NCI-H1105 (cell line): ENCODE measurements at places on chromosomes 2 and 18.

DNA sequence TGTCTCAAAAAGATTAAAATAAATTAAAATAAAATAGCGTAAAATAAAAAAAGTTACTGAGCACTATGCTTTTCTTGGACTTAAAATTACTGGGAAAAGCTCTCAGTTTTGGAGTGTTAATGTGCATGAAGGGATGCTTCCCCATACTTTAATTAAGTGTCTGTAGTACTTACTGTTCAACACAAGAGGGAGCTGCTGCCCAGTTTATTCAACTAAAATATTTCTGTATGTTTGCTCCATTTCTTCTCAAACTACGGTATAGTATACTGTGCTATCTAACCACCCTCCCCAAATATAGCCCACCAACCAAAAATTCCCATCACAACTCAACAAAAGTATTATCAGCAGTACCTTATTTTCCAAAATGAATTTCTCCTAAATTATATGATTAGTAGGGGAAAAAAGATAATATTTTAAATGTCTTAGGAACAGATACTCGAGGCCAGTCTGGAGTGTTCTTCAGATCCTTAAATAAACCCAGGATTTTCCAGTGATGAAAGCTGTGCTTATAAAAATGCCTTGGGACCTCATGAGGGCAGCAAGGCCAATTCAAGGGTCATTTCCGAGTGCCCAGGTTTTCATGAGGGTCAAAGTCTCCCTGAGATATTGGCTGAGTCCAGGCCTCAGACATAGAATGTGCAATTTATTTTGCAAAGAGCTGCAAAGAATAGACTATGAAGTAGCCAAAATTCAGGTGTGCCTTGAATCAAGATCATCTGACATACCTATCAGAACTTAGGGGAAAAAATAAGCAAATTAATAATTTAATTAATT is 64.1 kb downstream of the CHRNA1 start:
- no peak for DNase-seq

GRCh38 chr2:191249156-191249813 is 4.1 kb downstream of the MYO1B start:
- DNase-seq: no peak

DNA sequence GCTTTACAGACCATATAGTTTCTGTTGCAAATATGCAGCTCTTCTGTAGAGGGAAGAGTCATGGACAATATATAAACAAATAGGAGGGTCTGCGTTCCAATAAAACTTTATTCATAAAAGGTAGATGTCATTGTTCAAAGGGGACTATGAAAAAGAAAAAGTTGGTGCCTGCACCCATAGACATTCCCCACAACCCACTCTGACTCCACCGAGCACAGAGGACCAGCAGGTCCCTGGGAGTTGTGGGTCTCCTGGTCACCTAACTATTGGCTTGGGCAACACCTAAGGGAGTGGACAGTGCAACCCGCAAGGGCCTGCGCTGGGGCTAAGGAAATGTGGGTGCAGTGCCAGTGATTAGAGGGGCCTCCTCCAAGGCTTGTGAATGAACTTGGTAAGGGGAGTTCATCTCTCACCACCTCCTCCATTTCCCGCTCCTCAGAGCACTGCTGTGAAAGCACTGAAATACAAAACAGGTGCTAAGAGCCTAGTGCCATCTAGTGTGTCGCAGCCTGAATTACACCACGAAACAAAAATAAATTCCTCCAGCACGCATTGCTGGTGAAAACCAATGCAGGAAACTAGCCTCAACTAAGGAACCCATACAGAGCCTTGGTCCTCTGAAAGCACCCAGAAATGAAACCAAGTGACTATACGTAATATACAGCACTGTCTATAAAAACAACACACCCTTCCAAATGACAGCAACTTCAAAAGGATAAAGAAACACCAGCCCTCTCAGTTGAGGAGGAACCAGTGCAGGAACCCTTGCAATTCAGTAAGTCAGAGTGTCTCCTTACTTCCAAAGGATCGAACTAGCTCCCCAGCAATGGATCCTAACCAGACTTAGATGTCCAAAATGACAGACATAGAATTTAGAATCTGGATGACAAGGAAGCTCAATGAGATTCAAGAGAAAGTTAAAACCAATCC is 166.6 kb downstream of the RNF144A start:
- no peak for DNase-seq

GRCh38 chr2:231360401-231360800 is 35.1 kb upstream of the B3GNT7 start:
- DNase-seq: no peak

DNA sequence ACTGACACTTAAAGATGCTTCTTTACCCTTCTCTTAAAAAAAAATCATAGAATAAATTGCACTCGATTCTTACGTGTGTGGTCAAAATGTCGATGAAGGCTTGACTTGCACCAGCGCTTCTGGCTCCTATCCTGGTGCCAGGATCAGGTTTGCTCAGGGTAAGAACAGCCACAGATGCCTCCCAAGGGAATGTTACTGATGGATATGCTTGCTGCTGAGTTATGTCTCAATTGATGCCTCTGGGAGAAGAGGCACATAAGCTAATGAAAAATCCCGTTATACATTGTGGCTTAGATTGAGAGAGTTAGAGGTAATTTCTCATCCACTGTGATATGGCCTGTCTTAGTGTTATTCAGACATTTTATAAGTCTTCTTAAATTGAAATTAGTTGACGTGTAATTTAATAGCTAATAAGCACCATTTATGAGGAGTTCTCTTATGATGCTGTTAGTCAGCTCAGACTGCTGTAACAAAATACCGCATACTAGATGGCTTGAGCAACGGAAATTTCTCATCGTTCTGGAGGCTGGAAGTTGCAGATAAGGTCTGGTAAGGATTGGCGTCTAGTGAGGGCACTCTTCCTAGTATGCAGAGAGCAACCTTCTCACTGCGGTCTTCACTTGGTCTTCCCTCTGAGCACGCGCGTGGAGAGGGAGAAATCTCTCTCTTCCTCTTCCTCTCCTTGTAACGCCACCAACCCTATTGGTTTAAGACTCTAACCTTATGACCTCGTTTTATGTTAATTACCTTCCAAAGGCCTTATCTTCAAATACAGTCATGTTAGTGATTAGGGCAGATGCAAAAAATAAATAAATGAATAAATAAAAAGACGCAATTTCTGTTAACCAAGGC is 116.6 kb upstream of the NOSTRIN start:
- DNase-seq: no peak

GRCh38 chr18:41693008-41693407 is 262.0 kb upstream of the PIK3C3 start:
- DNase-seq: no peak

- DNase-seq: no peak
These were observed 138.4 kb downstream of the TCF4 start for GRCh38 chr18:55449412-55450140.

DNA sequence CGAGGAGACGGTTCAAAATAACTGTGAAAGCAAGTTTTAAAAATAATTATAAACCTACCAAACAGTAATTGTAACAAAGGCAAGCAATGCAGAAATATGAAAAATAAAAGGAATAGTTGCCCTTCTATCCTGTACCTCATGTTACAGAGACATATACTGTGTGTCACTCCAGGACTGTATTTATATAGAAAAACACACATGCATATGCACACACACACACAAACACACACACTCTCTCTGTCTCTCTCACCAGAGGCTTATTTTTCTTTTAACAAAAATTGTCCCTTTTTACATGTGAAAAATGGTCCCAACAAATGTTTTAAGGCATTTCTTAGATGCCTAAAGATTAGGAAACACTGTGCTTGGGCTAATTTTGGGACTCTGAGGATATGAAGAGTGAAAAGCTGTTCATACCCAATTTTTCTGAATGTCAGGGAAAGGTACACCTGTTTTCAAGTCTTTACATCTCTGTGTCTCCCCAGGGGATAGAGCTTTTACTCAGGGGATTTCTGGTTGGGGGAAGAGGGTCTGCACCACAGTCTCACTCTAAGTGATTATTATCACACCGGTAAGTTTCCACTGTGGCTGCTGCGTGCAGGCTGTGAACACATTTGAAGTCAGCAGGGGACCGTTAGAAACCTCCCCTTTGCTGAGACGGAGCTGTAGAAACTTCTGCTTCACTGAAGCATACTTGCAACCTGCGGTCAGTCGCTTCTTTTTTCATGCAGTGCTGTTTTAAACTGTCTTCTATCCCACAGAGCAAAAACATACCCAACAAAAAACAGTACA is 51.4 kb upstream of the SPAG16 start:
- DNase-seq: no peak

DNA sequence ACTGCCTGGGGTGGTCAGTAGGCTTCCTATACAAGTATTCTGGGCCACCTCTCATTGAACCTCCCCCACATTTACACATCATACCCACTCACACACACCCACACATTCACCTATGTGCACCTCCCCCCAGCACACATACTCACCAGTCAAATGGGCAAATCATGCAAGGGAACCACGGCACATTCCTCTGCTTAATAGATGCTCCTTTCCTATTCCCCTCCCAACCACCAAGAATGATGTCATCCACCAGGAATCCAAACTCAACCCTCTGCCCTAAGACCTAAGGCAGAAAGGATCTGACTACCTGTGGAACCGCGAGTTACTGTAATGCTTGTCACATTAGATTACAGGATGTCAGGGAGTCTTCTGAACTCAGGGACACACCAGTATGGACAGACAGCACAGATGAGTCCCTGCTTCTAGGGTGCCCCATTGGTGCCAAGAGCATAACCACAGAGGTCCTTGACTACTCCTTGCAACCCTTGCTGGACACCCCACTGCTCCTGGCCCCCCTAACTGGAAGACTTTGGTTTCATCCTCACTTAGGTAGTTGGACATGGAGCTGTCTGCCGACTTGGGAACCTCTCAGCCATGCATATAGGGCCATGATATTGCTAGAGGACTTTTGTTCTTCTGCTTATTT is 21.5 kb upstream of the CAB39 start:
- no peak for DNase-seq

- no peak for DNase-seq
These were observed 411.0 kb downstream of the LRATD1 start for GRCh38 chr2:15043336-15044058.

GRCh38 chr2:14720319-14720718 is 87.8 kb downstream of the LRATD1 start:
- DNase-seq: no peak

GRCh38 chr2:24570225-24570624 is 79.2 kb downstream of the NCOA1 start:
- no peak for DNase-seq
